ENCODE measurements at places on chromosomes 16 and 17. TPM values are rescaled to one million over a fixed set of nuclear protein-coding genes. Genes with fewer than 3 reads are reported as not detected.

MT1F gene
- 56.3 TPM for polyA plus RNA-seq

GRCh38 chr17:34579979-34580684 is 750 bp downstream of the TMEM132E start:
- no peak for DNase-seq

- no peak for DNase-seq
Measured at GRCh38 chr16:48126801-48127644, 28.8 kb downstream of the ABCC12 start.

DNA sequence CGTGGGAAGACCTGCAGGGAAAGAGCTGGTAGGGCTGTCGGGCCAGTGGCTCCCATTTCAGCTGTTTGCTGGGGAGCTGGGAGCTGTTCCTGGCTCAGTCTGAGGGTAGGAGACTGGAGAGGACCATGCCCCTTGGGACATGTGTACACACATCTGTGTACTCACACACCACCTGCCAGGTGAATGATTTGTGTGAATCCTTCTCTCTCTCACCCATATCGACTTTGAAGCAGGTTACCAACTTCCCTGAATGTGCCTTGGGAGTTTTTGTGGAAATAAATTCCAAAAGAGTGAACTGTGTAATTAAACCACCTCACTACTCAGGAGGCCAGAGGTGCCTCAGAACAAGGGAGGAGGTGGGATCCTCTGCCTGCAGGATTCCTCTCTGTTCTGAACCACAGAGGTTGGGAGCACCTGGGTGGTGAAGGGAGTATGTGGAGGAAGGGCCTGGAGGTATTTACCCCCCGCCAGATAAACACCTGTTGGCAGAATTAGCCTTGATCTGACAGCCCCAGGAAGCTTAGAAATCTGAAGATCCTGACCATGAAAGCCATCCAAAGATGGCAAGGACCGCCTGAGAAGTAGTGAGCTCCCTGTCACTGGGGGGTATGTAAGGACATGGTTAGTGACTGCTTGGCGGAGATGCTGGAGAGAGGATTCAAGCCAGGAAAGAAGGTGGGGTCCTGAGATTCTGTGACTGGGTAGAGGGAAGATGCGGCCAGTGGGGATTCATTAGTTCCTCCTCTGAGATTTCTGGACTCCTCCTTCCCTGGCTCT is 3.3 kb downstream of the ABCC3 start:
- DNase-seq = no peak

- no peak for DNase-seq
Measured at GRCh38 chr16:73000020-73000906, 47.7 kb downstream of the ZFHX3 start.

GRCh38 chr17:49132317-49132698 is 261 bp upstream of the B4GALNT2 start:
- no peak for DNase-seq

IL17C gene
- polyA plus RNA-seq = not detected

UBE2O gene
- 25.1 TPM for polyA plus RNA-seq

DNA sequence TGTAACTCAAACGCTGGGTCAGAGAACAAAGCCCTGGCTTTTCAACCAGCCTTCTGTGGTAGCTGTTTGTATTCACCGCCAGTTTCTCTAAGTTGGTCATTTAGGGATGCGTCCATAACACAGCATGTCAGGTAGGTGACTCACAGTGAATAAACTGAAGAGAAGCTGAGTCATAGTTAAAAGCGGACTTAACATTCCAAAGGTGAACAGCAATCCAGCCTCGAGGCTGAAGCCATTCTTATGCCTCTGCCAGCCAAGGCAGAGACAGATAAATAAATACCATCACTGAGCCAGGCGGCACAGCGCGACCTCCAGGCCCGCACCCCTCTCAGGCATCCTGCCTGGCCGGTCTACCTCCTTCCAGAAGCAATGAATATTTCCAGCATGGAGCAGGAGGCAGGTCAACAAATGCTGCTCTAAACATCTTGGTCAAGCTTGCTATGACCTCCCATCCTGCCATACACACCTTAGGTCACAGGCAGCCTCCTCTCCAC is 12.4 kb upstream of the CACNG4 start:
- no peak for DNase-seq

DNA sequence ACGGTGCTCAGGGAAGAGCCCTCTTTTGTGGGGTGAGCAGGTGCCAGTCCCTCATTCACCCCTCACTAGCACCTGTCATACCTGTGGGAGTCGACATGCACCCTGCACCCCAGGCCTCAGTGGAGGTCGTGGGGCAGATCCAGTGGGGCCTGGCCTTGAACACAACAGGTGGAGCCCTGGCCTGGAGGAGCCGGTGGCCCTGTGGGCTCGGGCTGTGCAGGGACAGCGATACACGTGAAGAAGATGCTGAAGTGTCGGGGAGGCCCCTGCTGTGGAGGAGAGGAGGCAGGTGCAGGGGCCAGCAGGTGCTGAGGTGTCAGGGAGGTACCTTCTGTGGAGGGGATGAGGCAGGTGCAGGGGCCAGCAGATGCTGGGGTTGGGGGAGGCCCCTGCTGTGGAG is 31.8 kb downstream of the ZNF750 start:
- no peak for DNase-seq

CTF1 gene
- 6.7 TPM for polyA plus RNA-seq

DNA sequence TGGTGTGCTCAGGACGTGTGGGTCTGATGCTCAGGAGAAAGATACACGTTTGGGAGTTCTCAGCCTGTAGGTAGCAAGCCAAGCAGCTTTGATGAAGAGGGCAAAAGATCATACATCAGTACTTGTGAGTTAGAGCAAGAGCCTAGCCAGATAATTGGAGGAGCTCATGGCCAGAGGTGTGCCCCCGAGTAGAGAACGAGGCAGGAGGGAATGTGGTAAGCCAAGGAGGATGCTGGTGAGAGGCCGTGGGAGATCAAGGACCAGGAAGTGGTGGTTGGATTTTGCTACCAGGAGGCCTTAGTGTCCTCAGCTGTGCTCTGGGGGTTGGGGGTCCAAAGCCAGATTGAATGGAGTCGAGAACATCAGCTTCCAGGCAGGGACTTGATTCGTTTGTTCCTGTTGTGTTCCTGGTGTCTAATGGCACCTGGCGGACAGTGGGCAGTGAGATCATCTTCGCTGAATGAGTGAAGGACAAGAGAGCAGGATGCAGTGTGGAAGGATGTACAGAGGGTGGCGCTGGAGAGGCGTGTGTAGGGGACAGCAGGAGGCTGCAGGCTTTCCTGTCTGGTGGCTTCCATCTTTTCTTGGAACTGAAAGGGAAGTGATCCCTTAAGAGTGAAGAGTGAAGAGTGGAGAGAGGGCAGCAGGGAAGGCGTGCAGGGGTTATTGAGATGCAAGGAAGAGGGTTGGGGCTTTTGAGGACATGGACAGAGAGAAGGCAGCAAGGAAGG is 11.6 kb downstream of the FBXL19 start:
- no peak for DNase-seq

DNA sequence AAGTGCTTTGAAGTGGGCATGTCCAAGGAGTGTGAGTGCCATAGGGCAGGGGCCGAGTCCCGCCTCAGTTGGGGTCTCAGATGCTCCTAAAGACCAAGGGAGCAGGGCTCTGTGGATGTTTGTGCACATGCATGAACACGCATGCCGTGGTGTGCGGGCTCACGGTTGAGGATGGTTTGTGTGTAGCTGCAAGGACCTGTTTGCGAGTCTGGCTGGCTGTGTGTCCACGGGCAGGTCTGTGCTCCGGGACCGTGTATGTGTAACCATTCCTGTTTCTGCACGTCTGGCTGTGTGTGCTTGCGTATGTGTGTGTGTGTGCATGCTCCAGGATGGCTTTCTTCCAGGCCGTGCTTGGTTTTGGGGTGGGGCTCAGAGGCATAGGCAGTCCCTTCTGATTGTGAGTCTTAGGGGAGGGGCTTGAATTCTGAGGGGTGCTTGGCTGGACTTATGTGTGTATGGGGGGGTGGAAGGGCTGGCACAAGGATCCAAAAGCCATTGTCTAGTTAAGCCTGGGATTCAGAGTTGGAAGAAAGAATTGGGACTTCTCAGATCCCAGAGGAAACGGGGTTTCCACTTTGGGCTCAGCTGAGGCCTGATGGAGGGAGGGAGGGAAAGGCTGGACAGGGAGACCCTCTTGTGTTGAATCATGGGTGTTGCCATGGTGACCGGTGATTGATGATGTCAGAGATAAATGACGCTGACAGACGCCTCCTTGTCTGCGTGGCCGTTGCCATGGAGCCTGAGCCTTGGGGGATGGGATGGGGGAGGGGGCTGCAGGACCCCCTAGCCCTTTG is 14.4 kb downstream of the GJD3 start:
- no peak for DNase-seq

TP53TG3B gene
- polyA plus RNA-seq = not detected

DNA sequence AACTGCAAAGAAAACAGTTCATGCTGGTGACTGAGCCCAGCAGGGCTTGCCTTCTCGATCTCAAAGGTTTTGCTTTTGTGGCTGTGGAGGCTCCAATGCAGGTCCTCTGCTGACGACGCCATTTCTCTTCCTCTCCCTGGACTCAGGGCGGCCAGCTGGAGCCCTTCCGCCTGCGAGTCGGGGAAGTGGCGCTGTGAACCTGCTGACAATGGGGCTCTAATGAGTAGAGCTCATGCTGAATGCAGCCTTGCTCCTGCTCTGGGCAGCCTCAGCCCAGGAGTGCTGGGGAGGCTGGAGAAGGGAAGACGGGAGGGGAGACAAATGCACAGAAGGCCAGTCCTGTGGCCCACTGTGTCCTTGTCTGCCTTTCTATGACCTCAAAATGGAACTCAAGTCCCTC is 43.8 kb downstream of the VAC14 start:
- no peak for DNase-seq

- DNase-seq = no peak
Measured at GRCh38 chr17:35185849-35186248, 8.3 kb downstream of the SLC35G3 start.

- no peak for DNase-seq
Measured at GRCh38 chr16:70725024-70725911, 39.4 kb upstream of the MTSS2 start.

DNA sequence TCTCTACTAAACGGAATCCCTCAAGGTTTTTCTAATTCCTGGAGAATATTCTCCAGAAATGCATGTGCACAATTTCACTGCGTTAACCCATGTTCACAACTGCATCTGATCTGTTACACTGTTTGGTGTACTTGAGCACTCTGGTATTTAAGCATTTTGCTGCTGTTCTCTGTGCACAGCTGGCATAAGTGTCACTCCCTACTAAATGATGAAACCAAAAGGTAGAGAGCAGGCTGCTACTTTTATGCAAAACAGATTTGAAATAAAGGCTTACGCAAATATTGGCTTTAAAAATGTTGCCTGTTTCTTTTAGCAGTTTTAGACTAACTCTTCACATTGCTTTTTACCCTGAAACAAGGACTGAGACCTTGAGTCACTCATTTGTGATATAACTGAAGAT is 41.7 kb downstream of the ESRP2 start:
- DNase-seq = no peak

DNA sequence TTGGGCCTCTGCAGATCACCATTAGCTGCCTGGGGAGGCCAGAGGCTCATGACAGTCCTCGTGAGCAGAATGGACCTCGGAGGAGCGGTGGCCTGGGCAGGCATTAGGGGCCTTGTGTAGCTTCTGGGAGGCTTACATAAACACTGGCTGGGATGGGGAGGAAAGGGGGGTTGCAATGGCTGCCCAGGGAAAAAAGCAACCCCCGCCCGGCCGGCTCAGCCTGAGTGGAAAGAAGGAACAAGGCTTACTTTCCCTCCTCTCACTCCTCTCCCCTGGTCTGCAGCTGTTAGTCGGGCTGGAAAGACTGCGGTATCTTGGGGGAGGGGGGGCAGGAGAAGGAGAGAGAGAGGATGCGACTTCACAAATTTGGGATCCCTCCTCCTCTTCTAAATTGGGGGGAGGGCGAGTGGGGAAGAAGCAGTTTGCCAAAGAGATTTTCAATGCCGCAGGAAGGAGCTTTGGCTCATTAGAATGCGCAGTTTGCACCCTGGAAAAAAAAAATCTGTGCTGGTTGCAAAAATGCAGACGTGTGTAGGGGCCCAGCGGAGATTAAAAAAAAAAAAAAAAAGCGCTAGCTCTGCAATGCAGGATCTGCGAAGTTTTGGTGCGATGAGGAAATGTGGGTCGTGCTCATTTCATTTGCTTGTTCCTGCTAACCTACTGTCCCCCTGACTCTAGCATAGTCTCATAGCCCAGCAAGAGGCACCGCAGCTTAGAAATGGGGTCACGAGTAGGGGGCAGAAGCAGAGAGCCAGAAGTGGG is 6.6 kb upstream of the NR1D1 start:
- no peak for DNase-seq
